Activated CD4-positive, CD25-positive, alpha-beta regulatory T cell (primary cell): ENCODE measurements at places on chromosomes 13 and 19.
A peak's percentile ranks its signal among the peaks of the same experiment; 100 is the strongest.

DNA sequence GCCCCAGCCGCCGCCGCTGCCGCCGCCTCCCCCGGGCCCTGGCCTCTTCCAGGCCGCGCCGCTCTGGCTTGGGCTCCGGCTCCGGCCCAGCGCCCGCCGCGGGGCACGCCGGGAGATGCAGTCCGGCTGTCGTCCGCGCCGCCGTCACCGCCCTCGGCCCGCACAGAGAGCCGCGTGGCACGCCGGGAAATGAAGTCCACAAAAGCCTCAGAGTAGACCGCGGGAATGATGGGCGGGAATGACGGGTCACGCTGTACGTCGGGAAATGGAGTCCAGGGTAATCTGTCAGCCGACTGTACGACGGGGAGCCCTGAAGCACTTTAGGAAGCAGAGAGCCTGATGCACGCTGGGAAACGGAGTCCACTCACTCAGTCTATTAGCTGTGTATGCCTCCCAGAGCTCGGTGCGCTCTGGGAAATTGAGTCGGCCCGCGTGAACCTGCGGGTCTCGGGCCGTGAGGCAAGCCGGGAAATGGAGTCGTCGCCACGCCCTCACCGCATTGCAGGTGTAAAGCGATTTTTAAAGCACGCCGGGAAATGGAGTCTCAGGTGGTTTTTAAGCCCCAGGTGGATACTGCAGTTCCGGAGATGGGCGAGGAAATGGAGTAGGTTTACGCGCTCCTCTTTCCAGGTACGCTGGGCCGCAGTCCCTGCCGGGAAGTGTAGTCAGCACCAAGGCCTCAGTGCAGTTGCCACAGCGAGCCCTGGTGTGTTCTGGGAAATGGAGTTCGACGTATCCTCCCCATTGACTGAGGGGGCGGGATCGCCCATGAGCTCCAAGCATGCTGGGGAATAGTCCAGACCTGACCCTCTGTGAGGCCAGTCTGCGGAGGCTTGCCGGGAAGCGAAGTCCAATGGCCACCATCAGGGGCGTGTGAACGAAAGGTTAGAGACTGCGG lies at the start of gene GSK3A:
Gene GSK3A (minus strand): TSS at position 91 of the 898 bp plus-strand sequence. CDS start 137 bp downstream, outside the sequence.
- DNase-seq: peak; percentile 96

DNA sequence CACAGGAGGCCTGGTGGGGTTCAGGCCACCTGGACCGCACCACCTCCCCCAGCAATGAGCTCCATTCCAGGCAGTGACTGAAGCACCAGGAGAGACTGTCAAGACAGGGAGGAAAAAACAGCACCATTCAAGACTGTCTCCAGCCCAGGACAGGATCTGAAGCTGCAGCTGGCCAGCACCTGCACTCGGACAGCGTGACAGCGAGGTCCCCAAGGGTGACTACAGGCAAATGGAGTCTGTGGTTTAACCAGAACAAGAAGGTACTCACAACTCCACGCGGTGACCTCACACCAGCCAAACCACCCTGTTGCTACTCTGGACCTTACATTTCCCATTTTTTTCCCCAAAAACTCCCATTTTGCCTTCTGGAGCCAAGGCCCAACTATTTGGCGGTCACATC lies 9.8 kb downstream of the MED26 start:
- DNase-seq: no peak

DNA sequence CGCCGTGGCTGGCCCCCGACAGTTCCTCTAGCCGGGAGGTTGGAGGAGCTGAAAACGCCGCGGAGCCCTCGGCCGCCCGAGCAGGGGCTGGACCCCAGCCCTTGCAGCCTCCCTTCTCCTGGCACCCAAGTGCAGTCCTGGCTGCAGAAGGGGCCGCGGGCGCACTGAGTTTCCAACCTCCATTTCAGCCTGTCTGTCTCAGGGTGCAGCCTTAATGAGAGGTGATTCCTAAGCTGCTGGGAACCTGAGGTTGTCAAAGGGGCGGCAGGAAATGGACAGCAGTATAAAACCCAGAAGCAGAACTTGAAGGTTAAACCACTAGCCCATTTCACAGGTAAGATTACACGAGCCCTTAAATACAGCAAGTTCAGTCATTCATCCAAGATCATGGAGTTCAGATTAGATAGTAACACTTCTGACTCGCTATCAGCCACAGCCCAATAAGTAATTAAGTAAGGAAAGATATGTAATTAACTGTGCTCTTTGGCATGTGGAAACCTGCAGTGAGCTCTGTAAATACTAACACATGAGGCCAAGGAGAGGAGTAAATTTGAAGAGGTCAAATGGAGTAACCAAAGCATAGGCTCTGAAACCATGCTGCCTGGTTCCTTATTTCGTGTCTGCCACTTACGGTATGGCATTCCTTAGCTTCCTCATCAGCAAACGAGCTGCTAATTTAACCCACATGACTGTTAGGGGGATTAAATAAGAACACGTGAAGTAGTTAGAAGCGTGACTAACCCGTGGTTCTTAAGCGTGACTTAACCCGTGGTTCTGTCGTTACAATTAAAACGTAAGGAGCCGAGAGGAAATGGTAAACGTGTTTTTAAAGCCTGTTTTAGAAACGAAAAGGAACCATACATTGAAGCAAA lies 686 bp downstream of the SETDB2 start:
- peak; percentile 24 for DNase-seq

DNA sequence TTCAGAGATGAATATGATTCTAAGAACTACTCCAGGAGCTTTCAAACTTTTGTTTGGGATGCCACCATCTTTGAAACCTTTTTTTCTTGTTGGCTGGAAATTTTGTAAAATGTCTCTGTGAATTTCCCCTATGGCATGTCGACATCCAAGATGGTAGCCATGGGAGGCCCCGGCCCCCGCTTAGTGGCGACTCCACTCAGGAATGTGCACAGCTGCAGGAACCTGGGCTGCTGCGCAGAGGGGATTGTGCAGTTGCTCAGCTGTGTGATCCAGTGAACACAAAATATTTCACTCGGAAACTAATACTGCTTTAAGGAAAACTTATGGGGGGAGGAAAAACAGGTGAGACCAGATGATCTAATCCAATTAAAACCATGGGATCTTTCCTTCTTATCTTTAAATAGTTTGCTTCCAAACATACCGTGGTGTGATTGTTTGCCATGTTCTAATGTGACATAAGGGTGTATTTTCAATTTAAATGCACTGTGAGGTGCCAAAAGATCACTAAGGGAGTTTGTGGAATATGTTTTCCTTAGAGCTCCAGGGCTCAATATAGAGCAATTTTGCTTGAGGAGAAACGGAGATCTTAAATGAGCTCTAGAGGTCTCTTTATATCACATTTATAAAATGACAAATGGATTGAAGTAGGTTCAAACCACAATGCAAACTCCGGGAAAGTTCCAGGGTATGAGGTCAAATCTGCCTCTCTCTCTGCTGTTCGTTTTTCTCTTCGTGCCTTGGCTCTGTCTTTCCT lies 497.7 kb downstream of the FGF9 start:
- DNase-seq: no peak

GRCh38 chr19:39160889-39161672 lies 35.5 kb downstream of the PAK4 start:
- no peak for DNase-seq

DNA sequence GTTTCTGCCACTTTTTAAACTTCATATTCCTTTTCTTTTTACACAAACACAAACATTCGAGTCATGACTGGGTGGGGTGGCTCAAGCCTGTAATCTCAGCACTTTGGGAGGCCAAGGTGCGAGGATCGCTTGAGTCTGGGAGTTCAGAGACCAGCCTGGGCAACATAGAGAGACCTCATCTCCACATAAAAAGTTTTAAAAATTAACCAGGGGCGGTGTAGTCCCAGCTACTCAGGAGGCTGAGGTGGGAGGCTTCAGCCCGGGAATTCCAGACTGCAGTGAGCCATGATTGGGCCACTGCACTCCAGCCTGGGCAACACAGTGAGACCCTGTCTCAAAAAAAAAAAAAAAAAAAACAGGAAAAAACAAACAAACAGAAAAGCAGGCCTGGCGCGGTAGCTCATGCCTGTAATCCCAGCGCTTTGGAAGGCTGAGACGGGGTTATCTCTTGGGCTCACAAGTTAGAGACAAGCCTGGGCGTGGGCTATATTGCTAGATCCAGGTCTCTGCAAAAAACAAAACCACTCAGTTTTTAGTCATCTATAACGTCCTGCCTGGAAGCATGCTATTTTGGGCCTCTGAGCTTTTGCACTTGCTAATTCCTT lies 583 bp upstream of the BAX start:
- no peak for DNase-seq

GRCh38 chr19:39390451-39390750 lies 505 bp downstream of the PAF1 start:
- no peak for DNase-seq

DNA sequence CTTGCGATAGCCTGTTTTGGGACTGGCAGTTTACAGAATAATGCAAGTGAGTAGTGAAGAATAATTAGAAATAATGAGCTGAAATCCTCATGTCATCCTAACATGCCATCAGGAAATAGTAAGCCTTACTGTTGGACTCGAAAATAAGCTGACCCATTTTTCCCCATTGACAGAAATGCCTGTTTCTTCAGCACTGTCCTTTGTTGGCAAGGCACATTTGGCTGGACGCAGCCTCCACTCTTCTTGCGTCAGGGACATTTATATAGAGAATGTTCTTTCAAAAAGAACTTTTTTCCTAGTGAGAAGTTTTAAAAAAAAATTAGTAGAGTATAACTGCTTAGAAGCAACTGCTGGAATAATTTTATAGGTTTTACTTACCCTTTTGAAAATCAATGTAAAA lies 47.1 kb downstream of the ARHGAP35 start:
- no peak for DNase-seq

- no peak for DNase-seq
These were observed 70.0 kb downstream of the FOXO1 start for GRCh38 chr13:40596484-40596883.

- DNase-seq: no peak
These were observed 450.8 kb downstream of the DCT start for GRCh38 chr13:94028650-94029049.

GRCh38 chr19:3478409-3479176 lies 1.7 kb downstream of the SMIM24 start:
- DNase-seq: no peak
